Tibial nerve (tissue), 4 donors: ENCODE measurements at places on chromosomes 5 and 9. TPM values are rescaled to one million over a fixed set of nuclear protein-coding genes. Genes with fewer than 3 reads are reported as not detected.

ZDHHC11B gene
- total RNA-seq, result 2.1 TPM

MVB12B gene
- 31.8 TPM for total RNA-seq

- DNase-seq, result peak; percentile 87
Measured at GRCh38 chr5:138077064-138077696, 6.7 kb upstream of the WNT8A start.

DNA sequence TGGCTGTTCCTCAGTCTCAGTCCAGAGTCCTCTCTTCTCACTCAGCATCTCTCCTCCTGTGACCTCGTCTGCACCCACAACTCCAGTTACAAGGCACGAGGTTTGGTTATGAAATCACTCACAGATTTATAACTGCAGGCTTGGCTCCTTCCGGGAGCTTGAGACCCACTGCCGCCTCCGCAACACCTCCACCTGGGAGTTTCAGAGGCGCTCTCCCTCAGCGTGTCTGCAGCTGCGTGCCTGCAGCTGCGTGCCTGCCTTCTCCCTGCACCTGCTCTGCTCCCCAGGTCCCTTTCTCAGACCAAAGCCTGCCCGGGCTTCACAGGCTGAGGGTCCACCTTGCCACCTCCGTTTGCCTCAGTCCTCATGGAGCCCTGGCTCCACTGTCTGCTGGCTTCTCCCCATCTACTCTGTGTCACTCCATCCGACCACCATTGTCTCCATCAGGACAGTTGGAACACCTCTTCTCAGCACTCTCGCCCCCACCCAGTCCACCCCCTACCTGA is 51.5 kb downstream of the HRH2 start:
- DNase-seq, result no peak

- DNase-seq, result no peak
Measured at GRCh38 chr5:38420246-38420645, 136.2 kb downstream of the LIFR start.

DNA sequence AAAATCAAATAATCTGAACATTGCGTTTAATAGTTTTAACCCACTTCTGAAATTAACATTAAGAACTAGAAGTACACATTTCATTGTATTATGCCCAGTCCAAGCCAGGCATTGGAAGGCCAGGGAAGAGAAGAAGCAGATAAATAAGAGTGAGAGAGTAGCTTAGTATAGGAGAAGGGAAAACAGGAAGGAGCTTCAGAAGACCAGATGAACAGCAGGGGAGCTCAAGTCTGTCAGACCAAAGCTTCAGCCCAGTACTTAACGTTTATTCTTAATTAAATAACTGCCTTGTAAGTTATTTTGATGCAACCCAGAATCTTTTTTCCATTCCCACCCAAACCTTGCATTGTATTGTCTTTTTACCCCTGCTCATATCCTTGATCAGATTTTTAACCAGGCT is 11.5 kb upstream of the FAM120AOS start:
- no peak for DNase-seq

GRCh38 chr9:137709411-137710101 is 90.8 kb downstream of the EHMT1 start:
- no peak for DNase-seq

GRCh38 chr5:87944553-87945285 is 323.9 kb downstream of the TMEM161B start:
- DNase-seq, result no peak

DNA sequence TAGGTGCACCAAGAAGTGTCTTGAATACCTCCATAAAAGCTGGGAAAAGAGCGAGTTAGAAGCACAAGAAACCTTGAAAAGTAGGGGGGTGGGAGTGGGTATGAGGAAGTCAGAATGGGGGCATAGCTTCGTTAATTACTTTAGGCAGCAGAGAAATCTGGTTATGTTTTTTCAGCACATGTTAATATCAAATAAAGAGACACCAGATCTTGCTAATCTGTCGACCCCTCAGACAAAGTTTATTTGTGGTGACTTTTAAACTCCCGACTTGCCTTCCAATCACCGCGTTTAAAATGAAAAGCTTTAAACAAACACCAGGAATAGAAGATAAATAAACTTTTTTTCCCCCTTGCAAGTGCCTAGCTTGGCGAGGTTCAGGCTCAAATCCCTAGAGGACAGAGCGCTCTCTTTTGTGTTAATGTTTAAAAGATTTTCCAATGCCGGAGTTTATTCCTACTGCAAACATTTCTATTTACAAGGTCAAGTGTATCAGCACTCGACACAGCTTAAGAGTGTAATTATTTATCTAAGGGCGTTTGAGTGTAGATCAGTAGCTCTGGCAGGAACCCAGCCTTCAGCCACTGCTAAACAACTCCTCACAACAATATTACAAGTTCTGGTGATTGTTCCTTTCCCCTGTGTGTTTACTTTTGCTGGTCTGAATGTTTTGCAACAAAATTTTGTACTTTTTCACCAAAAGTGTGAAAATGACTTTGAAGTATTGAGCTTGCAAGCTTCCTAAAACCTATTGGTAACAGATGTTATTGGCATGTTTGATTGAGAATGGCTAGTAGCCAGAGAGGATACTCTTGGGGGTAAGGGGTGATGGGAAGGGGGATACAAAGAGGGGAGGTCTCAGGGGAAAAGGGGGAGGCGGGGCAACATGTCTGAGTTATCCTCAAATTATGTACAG is 3.8 kb downstream of the GAS1 start:
- no peak for DNase-seq
